ENCODE measurements at places on chromosomes 3 and 15. TPM values are rescaled to one million over a fixed set of nuclear protein-coding genes. Genes with fewer than 3 reads are reported as not detected.
A peak's percentile ranks its signal among the peaks of the same experiment; 100 is the strongest.

DNA sequence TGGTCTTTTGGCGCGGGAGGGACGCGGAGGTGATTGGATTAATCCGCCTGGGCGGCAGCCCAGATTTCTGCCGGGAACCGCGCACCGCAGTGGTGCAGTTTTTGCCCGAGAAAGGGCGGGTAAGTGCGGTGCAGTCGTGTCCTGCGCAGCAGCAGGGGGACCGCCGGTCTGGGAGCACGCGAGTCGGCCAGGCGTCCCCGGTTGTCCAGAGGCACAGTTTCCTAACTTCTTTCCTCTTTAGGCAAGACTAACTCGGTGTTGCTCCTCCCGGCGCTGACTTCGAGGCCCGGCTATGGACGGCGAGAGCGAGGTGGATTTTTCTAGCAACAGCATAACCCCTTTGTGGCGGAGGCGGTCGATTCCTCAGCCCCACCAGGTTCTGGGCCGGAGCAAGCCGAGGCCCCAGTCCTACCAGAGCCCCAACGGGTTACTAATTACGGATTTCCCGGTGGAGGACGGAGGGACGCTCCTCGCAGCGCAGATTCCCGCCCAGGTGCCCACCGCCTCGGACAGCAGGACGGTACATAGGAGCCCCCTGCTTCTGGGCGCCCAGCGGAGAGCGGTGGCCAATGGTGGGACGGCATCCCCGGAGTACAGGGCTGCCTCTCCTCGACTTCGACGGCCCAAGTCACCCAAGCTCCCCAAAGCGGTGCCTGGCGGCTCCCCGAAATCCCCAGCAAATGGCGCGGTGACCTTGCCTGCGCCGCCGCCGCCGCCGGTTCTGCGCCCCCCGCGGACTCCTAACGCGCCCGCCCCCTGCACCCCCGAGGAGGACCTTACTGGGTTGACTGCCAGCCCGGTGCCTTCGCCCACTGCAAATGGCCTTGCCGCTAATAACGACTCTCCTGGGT, 736 bp downstream of the ARHGEF26 start:
- H3K4me1 ChIP-seq = no peaks in the 10 kb centered on the region
- H3K27me3 ChIP-seq = no peaks in the 10 kb centered on the region
- peak; percentile 51 for DNase-seq
- peak overlapping the region; percentile 67 for H3K27ac ChIP-seq
- no peaks in the 10 kb centered on the region for H3K36me3 ChIP-seq

DNA sequence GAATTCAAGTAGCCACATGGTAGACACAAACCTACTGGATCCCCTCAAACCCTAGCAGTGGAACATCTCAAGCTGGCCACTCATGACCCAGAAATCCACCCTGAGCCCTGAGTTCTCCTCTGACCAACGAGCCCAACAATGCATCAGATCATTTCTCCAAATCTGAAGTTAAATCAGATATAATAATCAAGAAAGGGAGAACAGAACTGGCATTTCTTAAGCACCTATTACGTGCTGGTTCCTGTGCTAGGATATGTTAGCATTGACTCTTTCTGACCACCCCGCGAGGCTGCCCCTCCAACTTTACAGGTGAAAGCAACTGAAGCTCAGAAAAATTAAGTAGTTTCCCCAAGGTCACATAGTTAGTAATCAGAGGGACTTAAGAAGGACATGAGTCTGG, 51.5 kb upstream of the CCDC174 start:
- H3K36me3 ChIP-seq = no peaks in the 10 kb centered on the region
- no peak overlapping the region for H3K27ac ChIP-seq
- no peak overlapping the region for H3K4me3 ChIP-seq
- H3K4me1 ChIP-seq = no peaks in the 10 kb centered on the region

GRCh38 chr3:13647298-13648059, 98.6 kb downstream of the FBLN2 start:
- H3K27ac ChIP-seq = no peak overlapping the region
- H3K27me3 ChIP-seq = no peaks in the 10 kb centered on the region
- no peaks in the 10 kb centered on the region for H3K36me3 ChIP-seq

The ASB14 gene
- not detected for polyA plus RNA-seq

- no peaks in the 10 kb centered on the region for H3K36me3 ChIP-seq
- no peaks in the 10 kb centered on the region for H3K4me1 ChIP-seq
- no peak overlapping the region for H3K4me3 ChIP-seq
- H3K27ac ChIP-seq = no peak overlapping the region
- no peak for DNase-seq
- no peaks in the 10 kb centered on the region for H3K27me3 ChIP-seq
These were observed 60.4 kb downstream of the LYZL4 start for GRCh38 chr3:42349765-42350594.

DNA sequence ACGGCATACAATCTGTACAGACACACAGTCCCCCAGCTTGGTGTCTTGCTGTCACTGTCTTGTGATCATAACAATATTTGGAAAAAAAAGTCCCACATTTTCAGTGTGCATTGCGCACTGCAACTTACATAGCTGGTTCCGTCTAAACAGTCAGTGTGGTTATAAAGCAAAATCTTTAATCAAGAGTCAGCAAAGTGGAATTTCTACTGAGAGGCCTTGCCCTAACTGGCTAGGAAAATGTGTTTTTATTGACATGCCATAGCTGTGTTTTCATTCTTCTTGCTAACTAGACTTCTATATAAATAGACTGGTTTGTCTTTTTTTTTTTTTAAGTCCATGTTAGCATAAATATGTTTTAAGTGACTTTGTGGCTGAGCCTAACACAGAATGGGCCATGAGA, 174.8 kb downstream of the POLR2M start:
- no peak overlapping the region for H3K27ac ChIP-seq
- H3K27me3 ChIP-seq = no peaks in the 10 kb centered on the region
- no peak overlapping the region for H3K4me3 ChIP-seq
- peaks cover 3% of the 10 kb centered on the region for H3K4me1 ChIP-seq
- no peak for DNase-seq
- H3K36me3 ChIP-seq = no peaks in the 10 kb centered on the region

Data from testis (tissue), 5 donors.